Pons (tissue), 1 donor: ENCODE measurements at places on chromosomes 1 and 21.

DNA sequence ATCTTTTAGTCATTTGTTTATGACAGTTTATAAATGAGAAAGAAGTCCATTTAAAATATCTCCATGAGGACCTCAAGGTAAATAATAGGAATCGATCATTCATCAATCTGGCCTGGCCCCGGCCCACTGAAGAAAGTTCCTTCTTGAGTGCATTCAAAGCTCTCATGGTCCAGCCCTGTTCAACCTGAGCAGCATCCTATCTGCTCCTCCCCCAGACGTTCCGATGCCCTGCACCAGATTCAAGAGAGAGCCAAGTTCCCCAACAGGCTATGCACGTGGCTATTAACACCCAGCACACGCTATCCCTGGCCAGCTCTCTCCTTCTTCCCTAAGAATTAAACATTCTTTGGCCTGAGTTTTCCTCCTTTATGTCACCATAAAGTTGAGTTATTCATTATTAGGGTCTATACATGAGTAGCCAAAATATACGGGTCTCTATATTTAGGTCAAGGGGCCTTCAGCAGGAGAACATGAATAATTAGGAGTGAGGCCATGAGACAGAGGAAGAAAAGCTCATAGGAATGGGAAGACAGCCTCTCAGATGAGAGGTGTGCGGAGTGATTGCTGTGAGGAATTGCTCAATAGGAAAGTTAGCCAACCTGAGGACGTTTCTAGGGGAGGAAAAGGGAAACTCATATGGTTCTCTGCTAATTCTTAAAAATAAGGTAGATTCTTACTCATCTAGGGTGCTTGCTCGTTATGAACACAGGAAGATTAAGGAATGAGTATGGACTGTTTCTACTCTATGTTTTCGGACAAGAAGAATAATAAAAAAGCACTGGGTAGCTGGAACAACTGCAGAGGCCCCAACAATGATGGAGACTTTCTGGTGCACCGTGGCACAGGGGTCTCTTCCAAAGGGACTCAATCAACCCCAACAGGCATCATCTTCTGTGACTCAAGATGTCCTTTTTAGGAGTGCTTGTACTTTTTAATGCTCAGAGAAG is 23.6 kb downstream of the RUNX1 start:
- no peak for DNase-seq

DNA sequence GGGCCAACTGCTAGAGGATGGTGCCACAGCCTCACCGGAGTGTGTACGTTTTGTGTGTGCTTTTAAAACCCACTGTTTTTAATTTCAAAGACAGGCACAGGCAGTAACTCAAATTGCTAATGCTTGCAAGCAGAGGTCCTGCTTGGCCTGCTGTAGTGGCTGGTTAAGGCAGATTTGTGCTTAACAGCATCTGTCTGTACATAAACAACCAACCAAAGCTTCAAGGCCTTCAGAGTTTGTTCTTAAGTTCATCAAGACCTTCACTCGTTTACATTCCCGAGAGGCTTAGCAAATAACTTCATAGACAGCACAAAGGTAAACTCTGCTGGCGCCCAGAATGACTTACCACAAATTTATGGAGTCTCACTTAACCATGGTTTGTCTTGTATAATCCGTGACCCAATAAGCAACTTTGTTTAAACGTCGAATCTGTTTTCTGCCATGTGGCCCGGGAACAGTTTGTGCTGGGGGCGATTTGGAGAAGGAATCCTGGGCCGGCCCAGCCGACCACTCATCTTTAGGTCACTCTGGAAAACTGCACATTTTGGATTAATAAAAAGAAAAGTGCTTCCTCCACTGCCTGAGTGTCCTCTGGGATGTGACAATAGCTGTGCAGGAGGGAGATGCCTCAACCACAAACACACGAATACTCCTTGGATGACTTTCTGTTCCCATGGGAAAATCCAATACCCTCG is 58.1 kb downstream of the CAPZB start:
- no peak for DNase-seq

DNA sequence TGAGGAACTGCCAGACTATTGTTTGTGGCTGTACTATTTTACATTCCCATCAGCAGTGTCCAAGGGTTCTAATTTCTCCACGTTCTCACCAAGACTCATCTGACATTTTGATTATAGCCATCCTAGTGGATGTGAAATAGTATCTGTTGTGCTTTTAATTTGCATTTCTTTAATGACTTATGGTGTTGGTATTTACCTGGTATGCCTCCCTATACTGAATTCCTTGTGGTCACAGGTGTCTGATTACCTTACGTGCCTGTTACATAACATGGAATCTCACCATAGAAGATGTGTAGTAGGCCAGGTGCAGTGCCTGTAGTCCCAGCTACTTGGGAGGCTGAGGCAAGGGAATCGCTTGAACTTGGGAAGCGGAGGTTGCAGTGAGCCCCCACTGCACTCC is 13.5 kb downstream of the ZYG11A start:
- no peak for DNase-seq

DNA sequence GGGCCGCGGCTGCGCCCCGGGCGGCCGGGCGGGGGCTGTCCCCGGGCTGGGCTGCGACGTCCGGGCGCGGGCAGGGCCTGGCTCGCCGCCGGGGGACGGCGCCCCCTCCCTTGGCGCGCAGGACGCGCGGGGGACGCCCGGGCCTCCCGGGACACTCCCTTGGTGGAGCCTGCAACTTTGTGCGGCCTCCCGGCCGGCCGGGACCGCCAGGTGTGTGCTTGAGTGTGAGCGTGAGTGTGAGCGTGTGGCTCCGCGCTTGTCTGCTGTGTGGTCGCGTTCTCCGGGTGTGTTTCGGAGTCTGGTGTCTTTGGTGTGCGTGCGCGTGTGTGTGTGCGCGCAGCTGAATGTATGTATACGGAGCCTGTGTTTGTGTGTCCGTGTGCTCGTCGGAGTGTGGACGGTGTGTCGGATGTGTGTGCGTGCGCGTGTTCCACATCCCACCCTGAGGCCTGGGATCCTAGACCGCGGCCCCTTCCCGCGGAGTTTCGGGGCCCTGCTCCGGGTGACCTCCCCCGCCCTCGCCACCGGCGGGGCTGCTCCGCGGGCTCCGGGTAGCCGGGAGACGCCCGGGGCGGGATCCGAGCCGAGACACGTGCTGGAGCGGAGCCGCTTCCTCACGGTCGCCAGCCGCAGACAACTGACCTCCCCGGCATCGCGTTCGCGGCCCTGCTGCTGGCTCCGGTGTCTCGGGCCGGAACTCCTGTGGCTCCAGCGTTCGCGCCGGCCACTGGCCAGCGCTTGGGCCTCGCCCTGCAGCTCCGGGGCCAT is 1.7 kb downstream of the PTPRU start:
- no peak for DNase-seq

DNA sequence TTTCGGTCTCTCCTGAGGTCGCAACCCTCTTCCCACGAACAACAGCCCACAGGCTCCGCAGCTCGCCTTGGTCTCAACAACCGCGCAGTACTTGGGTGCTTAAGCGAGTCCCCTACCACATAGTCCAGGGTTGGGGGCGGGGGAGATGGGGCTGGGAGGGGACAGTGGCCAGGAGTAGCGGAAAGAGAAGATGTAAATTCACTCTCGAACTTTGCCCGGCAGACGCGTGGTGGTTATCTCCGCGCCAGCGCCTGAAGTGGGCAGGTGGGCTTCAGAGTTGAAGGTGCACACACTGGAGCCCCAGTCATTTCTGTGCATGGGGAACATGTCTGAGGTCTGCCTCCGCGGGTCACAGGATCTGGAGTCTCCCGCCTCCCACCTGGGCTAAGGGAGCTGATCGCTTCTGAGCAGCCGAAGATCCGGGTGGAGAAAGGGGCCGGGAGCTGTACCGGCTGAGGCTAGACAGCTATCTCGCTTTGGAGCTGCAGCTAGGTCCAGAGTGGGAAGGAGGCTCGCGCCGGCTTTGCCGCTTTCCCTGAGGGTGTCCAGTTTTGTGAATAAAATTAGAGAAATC is 4.3 kb upstream of the FOXD2 start:
- no peak for DNase-seq

DNA sequence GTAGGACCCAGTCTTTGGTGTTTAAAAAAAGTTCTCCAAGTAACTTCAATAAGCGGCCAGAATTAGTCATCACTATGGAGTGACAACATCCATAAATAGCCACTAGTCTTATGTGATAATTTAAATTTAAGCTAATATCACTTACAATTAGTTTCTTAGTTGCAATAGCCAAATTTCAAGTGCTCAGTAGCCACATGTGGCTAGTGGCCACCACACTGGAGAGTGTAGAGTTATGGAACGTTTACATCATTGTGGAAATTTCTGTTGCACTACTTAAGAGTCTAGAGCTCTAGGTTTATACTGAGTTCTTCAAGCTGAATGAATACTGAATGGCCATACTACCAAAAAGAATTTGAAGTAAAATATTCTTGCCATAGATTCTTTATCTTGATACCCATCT is 121.1 kb downstream of the RUNX1 start:
- DNase-seq = no peak

DNA sequence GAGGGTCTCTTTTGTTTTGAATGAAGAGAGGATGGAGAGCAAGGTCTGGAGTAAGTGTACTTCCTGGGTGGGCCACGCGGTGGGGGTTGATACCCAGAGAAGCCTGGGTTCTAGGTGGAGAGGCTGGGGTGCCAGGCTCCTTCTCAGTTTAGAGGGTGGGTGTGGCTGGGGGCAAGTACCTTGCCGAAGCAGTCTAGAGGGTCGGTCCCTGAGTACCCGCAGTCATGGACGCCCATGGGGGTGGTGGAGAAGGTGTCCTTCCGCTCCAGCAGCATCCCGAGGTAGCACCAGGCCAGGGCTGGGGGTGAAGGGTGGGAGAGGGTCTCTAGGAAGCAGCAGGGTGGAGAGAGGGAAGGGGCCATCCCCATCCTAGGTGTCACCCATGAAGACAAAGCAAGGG is 14.3 kb downstream of the TTC22 start:
- DNase-seq = no peak

DNA sequence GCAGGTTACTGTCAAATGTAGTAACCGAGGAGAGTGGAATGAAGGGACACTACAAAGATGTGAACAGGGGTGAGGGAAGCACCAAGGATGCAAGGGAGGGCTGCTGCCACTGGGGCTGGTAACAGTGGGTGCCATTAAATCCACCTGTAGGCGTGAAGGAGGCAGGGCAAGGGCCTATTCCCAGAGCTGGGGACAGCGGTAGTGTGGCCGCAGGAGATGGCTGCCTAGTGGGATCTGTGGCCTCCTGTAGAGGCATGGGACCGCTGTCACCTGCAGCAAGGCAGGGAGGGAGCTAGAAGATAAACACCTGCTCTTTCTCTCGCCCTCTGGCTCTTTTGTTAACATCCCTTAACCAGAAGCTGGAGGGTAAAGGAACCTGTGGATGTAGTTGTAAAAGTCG is 80.5 kb upstream of the CNIH3 start:
- no peak for DNase-seq

DNA sequence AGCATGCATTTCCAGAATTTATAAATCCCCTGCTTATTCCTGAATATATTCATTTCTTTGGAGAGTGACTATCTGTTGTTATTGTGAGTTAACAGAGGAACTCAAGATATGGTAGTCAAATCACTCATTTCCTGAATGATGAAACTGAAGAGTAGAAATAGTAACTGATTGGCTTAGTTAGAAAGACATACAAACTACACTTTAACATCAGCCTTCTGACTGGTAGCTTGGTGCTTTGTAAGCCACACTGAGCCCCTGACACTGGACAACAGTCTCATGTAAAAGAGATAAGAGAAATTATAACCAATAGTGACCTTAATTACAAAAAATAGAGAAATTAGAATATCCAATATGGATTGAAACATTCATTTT is 4.8 kb downstream of the GBP7 start:
- no peak for DNase-seq

DNA sequence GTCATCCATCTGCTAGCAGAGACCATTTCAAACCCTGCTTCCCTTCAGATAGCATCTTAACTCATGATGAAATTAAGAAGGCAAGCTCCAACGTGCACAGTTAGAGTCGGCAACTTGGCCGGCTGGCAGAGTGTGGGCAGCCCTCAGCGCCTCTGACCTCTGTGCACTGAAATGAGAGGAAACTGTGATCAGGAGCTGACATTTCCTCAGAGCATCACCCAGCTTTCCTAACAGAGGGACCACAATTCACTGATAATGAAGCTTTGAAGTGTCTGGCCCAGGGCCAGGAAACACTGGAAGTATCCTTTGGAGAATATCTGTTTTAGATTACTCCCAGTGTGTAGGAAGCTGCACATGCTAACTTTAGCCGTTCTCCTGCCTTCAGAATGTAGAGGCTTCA is 145.0 kb upstream of the ZC3H11B start:
- DNase-seq = no peak

DNA sequence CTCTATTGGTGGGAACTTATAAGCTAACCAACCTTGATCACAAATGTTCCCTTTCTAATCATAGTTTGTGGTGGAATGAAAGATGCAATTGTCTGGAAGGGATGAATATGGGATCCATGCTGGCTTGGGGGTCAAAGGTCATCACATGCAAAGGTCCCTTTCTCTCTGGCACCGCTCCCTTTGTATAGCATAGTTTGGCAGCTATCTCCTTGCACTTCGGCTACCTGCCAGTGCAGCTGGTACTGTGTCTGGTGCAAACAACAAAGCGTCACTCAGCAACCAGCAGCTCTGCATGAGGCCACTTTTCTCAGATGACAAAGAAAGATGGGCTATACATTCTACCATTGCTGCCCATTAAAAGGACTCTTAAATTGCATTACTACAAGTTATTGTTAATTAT is 188.2 kb upstream of the NFIA start:
- no peak for DNase-seq

DNA sequence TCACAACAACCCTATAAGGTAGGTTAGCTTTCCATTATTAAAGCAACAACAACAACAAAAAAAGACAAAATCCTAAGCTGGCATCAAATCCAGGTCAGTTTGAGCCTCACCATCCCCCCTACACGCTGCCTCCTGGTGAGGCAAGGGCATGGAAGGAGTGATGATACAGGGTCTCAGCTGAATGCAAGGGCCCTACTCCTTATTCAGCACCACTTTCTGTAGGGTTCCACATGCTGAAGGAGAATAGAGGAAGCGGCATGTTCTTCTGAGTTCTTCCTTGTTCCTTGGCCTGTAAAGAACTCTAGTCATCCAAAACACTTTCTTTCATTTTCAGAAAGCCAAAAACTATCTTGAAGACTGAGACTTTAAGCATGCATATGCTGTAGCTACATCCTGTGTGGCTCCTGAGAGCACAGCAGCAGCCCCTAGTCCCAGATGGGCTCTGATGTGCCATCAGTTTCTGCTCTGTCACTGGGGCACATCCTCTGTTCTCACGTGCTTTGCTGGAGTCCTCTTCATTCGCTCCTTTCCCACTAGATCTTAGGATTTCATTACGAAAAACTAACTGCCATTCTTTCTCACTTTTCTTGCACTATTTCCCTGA is 6.2 kb downstream of the ILDR2 start:
- no peak for DNase-seq

DNA sequence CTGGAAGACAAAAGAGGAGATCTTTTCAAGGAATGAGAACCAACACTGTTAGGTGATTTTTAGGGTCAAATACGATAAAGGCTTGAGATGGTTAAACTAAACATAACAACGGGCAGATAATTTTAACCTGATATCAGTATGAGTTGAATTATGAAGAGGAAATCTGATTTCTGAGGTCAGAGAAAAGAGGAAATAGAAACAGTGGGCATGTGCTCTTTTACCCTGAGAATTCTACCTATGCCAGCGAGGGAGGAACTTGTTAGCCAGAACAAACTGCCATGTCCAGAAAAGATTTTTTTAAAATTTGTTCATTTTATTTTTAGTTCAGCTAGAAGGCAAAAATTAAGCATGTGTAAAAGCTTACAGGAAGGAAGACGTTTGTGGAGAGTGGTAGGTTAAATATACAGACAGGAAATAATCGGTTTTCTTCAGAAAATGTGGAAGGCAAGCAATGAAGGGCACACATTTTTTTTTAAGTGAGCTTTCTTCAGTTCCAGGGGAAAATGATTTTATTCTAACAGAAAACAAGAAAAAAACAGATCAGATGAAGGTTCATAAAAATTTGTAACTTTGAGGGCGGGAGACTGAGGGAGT is 1745.3 kb downstream of the MRPL39 start:
- DNase-seq = no peak
